ENCODE measurements at places on chromosomes 5 and 9. TPM values are rescaled to one million over a fixed set of nuclear protein-coding genes. Genes with fewer than 3 reads are reported as not detected.

DNA sequence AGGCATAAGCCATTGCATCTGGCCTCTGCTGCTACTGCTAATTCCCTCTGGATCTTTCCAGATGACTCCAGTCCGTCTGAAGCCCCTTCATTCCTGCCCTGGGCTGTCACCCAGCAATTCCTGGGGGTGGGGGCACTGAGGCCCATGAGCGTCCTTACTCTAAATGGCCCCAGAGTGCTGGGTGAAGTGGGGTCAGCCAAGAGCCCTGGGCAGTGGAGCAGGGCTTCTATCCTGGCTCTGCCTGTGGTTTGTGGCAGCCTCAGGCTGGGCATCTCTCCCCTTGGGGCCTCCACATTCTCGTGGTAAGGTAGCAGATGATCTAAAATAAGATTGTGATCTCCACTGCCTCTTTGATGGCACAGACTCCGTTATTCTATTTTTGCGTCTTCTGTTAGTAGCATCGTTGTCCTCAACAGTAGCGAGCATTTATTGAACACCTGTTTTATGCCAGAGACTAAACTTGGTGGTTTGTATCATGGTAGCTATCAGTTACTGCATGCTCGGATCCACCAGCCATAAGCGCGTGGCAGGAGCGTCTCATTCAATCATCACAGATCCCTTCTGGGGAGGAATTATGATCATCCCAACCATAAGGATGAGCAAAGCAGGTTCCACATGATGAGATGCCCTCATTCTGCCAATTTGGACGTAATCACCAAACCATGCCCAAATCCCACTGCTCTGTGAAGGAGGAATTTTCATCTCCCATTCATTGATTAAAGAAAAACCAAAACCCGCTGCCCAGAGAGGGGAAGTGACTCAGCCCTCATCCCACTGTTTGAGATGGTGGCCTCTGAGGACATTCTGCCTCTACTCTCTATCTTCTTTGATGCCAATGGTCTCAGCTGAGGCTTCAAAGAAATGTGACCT lies 21.9 kb upstream of the DUSP1 start:
- DNase-seq = no peak

GRCh38 chr5:114430532-114430931 lies 68.7 kb downstream of the KCNN2 start:
- DNase-seq = no peak

DNA sequence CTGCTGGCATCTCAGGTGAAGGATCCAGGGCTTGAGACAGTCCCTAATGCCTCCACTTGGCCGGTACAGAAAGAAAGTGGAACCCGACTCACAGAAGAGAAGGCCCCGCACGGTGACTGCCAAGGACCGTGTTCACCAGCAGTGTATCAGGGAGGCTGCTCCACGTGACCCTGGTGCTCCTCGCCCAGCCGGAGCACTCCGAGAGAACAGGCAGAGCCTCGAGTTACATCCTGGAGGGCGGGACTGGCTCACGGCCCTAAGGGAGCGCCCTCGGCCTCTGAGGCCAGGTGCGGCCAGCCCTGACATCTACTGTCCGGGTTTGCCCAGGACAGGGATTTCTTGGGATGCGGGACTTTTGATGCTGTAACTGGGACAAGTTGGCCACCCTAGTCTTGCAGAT lies 104.0 kb upstream of the SARDH start:
- DNase-seq = no peak

SPINK9 gene
- total RNA-seq = not detected

PRSS3 gene
- not detected for total RNA-seq

NRARP gene
- total RNA-seq = 6.9 TPM

Measured in breast epithelium (tissue), 4 donors.